ENCODE measurements at places on chromosomes 2 and 18.

DNA sequence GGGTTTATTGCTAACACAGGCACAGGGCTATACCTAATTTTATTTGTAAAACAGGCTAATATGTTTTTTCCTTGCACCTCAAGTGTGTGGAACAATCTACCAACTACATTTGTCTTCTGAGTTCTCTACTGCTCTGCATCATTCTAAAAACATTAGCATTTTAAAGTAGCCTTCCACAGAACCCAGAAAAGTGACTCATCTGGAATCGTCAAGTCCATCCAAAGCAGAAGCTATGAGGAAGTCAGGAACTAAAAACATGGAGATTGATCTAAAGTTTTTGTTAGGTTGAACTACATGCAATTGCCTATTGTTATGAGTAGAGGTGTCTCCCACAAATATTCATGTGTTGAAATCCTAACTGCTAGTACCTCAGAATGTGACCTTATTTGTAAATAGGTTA, 70.9 kb downstream of the SUCLG1 start:
- no peak for DNase-seq

DNA sequence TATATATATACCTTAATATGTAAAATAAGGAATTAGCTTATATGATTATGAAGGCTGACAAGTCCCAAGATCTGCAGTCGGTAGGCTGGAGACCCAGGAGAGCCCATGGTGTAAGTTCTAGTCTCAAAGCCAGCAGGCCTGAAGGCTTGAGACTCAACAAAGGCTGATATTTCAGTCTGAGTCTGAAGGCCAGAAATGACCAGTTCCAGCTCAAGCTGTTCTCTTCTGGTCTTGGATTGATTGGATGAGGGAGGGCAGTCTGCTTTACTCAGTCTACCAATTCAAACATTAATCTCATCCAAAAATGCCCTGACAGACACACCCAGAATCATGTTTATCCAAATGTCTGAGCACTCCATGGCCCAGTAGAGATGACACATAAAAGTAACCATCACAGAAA, 22.0 kb downstream of the HNMT start:
- no peak for DNase-seq

GRCh38 chr2:201842131-201842860, 36.0 kb downstream of the CDK15 start:
- DNase-seq: no peak

DNA sequence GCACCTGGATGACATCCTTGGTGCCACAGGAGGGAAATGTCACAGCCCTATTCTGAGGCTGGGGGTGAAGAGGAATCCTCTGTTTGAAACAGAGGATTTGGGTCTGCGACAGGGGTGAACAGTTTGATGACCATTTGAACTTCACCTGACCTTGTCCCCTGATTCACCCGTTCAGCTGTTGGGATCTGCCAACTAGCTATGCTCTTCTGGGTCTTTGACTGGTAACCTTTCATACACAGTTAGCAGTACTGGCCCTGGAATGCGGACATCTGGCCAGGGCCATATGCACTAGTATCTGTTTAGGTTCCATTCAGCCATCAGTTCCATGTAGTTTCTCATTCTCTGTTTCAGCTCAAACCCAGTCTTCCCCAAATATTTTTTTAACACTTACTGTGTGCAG, 72.6 kb upstream of the MCFD2 start:
- no peak for DNase-seq

DNA sequence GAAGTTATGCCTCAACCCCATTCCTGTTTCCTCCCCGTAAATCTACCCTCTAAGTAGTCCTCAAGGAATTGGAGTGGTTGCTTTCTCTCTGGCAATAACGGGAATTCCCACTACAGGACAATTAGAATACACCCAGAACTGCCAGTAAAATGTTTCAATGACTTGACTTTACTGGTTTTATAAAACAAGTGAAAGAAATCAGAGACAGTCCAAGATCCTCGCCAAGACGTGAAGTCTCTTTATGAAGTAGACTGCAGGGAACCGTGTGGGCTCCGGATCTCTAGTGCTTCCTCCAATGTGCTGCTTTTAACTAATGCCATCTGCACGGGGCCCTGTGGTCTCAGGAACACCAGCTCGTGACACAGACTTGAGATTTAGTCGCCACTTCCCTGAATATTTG, 101.4 kb downstream of the CPO start:
- DNase-seq: no peak

- no peak for DNase-seq
Measured at GRCh38 chr18:54742120-54742519, 86.2 kb upstream of the RAB27B start.

DNA sequence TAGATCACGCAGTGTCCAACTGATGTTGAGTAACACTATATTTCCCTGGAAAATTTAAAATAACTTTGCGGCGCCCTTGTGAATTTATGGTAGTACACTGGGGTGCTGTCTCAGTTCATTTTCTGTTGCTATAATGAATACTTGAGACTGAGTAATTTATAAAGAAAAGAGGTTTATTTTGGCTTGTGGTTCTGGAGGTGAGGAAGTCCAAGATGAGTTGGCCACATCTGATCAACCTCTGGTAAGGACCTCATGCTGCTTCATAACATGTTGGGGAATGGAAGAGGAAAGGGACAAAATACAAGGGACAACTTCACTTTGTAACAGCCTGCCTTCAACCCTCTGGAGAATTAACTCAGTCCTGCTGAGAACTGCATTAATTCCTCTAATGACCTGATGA, 36.4 kb downstream of the ACTR3 start:
- no peak for DNase-seq
